Amygdala (tissue), 56 donors: ENCODE measurements at places on chromosomes 4 and X.

GRCh38 chr4:121778991-121779628 is 14.1 kb upstream of the SMIM43 start:
- DNase-seq, result no peak

DNA sequence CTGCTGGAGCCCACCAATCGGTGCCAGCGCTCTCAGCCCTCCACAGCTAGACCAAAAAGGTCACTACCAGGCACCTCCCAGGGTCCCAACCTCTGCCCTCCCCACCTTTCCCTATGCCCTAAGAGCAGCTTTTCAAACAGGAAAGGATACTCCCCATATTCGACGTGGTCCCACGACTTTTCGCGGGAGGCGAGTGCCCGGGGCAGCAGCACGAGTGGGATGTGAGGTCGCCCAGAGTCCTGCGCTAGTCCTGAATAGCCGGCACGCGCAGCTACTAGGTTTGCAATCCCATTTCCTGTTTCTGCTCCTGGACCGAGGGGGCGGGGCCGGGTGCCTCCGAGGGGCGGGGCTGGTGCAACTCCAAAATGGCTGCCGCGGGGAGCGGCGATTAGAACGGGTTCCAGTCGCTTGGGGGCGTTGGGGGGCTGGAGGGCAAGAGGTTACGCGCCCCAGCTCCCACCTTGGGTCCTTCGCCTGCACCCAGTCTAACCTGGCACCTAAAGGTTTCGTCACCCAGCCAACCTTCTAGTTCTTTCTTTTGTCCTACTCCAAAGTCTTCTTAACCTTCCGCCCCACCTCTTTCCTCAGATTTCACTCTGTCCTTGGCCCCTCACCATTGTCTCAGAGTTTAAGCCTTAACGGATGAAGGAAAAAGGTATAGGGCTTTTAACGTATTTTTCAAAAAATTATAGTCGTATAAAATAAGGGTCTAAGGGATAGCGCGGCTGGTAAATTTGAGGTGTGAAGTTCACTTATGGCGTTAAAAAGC is 85.0 kb upstream of the TENT5D start:
- no peak for DNase-seq

DNA sequence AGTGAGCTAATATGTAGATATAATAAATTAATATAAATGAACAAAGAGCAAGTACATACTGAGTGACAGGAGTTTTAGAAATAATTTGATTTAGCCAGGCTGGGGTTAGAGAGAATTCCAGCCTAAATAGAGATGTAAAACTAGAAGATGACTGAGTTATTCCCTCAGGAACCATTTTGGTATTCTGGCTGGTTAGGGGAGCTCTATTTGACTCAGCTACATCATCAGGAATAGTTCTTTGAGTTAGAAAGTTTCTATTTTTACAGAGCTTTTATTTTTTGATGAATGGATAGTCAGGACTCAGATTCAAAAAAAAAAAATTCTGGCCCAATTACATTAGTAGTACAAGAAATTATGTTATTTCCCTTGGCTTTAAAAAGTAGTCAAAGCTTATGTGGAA is 180.4 kb upstream of the MID1 start:
- DNase-seq, result no peak

- DNase-seq, result no peak
Measured at GRCh38 chr4:105210916-105211315, 64.2 kb downstream of the TET2 start.

GRCh38 chr4:88215351-88215750 is 56.9 kb upstream of the ABCG2 start:
- no peak for DNase-seq

DNA sequence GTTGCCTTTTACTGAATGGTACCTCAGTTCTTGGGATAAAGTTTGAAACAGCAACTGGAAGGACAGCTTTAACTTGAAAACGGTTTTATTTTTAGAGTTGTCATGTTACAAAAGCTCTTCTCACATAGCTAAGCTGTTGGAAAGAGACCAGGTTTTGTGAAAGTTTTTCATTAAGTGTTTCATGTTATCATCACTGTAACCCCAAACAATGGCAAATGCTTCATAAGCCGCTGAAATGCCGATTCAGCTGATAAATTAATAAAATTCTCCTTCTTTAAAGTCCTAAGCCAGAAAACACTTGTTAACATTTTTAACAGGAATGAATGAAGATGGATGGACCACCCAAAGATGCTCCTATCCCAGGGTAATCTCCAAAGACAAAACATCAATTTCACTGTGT is 76.1 kb upstream of the IRF2 start:
- DNase-seq, result no peak

DNA sequence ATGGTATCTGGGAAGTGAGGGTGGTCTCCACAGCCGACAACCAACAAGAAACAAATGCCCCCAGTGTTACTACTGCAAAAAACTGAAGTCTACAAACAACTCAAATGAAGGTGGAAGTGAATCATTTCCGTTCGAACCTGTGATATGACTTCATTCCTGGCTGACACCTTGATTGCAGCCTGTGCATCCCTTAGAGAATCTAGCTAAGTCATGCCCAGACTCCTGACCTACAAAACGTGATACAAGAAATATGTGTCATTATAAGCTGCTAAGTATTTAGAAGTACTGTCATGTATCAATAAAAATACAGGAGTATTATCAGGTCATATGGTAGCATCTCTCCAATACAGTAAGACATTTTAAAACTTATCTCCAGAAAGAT is 959.7 kb upstream of the LCORL start:
- DNase-seq, result no peak

- no peak for DNase-seq
Measured at GRCh38 chrX:149830192-149830873, 48.6 kb downstream of the MAGEA9 start.

GRCh38 chr4:61251129-61251528 is 51.0 kb downstream of the ADGRL3 start:
- DNase-seq, result no peak

GRCh38 chrX:111402344-111402743 is 9.6 kb downstream of the DCX start:
- DNase-seq, result no peak

DNA sequence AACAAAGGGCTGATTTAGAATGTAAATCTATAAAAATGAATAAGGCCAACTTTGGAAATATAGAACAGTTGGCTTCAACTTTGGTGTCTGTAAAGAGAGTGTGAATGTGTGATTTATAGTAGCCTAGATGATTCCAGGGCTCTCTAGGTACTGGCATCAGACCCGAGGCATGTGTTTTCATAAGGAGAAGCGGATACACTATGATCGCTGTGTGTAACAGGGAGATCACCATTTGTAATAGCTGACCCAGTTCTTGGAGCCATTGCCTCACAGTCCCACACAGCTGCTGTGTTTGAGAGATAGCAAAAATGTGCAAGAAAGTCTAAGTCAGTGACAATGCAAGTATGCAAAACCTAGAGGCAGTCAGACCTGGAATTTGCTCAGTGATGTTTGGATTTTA is 135.1 kb downstream of the REPS2 start:
- DNase-seq, result no peak

DNA sequence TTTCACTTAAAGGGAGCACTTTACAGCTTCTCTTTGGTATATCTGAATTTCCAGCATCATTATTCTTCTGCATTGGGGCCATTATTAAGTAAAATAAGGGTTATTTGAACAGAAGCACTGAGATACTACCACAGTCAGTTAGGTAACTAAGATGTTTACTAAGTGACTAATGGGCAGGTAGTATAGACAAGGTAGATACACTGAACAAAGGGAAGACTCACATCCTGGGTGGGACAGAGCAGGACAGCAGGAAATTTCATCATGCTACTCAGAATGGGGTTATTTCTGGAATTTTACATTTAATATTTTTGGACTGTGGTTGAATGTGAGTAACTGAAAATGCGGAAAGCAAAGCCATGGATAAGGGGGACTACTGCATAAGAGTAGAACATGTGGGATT is 316.0 kb downstream of the CCSER1 start:
- no peak for DNase-seq

DNA sequence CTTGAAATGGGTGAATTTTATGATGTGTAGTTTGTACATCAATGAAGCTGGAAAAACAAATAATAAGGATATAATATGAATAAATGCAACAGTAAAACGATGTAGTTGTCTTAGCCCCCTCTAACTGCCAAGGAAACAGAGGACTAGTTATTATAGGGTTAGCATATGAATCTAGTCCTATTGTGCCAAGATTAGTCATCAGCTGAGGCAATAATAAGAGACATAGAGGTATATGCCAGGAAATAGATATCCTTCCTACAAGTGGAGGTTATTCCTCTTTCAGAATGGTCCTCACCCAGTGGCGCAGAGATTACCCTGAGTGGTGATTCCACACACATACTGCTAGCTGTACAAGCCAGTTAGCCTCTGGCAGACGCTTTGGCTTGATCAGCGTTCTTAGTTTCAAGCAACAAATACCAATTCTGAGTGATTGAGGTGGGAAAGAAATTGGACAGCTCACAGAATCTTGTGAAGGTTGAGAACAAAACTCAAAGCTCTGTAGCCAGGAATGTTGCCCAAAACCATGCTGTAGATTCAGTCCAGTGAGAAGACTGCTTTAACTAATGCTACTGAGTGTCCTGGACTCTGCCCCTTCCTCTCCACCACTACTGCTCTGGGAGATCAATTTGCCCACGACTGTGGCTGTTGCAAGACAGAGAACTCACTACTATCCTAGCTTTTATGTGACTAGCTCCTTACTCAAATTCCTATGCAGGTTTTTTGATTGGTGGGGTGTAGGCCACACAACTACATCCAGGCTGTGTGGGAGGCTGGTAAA is 27.0 kb upstream of the ZNF280C start:
- DNase-seq, result no peak

DNA sequence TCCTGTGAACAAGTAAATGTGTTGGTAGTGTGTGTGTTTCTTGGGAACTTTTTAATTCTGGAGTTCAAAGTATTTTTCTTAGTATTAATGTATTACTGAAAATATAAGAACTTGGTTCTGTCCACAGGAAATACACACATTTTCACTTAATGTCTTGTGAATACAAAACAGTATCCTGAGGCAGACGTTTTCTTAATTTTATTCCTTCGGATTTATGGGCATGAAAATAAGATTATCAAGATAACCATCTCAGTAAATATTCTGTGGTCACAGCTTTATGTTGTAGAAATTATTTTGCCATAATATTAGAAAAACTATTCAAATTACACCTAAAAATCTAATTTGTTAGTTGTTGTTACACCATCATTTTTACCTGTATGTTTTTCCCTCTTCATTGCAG is 29.8 kb downstream of the NFKB1 start:
- DNase-seq, result no peak

GRCh38 chr4:173288296-173288695 is 45.9 kb downstream of the HMGB2 start:
- DNase-seq, result peak; percentile 49

GRCh38 chr4:338759-339097 is 1.1 kb downstream of the ZNF141 start:
- no peak for DNase-seq
